CD4-positive, alpha-beta T cell treated with Interleukin-17A for 4 hours (primary cell): ENCODE measurements at places on chromosomes 13 and 19.
A peak's percentile ranks its signal among the peaks of the same experiment; 100 is the strongest.

GRCh38 chr13:54758795-54759194 lies 1730.2 kb downstream of the OLFM4 start:
- DNase-seq = no peak

GRCh38 chr13:97018029-97018819 lies 23.9 kb upstream of the OXGR1 start:
- peak; percentile 8 for DNase-seq

- no peak for DNase-seq
Measured at GRCh38 chr13:42709276-42709675, 72.1 kb upstream of the FAM216B start.

DNA sequence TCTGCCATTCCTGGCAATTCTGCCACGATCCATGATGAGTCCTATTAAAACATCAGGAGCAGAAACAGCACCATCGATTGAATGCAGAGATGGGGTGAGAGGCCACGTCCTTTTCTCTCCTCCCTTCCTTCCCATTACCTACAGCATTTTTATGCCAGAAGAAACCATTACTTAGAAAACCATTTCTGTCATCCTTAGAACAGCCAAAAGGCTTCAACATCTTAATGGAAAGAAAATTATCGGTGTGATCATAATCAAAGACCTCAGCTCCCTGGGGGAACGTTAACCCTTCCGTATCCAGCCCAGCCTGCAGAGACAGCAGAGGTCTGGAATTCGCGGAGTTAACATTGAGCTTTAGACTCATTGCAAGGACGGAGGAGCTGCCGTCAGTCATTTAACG lies 56.0 kb upstream of the SIAH3 start:
- no peak for DNase-seq

DNA sequence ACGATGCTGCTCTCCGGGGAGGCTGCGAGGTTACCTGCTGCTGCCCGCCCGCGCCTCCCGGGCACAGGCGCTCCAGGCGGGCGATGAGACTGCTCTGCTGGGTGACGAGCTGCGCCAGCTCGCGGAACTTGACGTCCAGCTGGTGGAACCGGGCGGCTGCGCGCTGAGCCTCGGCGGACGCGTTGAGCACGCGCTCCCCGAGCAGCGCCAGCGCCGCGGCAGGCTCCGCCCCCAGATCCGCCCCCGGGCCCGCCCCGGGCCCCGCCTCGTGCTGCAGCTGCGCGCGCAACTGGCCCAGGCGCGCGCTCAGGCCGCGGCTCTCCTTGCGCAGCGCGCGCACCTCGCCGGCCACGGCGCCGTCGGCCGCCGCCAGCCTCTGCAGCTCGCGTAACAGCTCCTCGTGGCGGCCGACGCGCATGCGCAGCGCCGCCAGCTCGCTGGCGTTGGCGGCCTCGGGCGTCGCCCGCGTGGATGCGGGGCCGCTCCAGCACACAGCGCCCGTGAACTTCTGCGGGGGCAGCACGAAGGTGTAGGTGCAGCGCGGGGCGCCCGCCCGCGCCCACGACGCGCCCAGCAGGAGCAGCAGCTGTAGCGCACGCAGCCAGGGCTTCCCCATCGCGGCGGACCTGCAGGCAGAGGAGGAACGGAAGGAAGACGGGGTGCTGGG lies 6.4 kb downstream of the ANGPTL6 start:
- DNase-seq = peak; percentile 90

GRCh38 chr13:30608364-30608763 lies 9.4 kb upstream of the USPL1 start:
- DNase-seq = no peak

- no peak for DNase-seq
Measured at GRCh38 chr19:48968813-48969218, 3.7 kb downstream of the FTL start.

GRCh38 chr13:99386911-99387788 lies 80.0 kb upstream of the GPR183 start:
- DNase-seq = peak; percentile 95

DNA sequence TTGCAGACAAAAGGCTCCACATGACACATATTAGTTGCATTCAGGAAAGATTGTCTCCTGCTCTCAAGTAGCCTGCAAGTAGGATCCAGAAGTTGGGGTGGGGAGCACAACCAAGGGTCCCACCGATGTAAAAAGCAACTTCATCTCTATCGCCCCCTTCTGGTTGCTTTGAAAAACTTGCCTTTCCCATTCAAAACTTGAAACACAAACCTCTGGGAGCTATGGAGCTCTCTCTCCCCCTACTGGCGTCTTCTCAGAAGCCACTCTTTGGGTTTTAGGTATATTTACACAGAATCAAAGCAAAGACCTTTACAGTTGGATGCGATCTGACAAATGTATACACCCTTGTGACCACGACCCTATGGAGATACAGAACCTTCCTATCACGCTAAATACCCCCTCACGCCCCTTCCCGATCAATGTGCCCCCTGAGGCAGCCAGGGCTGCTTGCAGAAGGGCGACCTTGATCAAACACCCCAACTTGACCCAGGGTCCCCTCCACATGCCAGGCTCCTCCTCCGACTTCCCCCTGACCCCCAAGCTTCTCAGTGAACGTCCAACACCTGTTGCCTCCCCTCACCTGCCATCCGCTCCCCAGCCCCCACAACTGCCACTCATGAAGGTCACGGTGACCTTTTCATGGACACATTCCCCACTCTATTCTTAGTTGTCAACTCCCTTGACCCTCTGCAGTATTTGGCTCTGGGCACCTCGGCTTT lies 10.1 kb downstream of the NOSIP start:
- peak; percentile 80 for DNase-seq

GRCh38 chr19:35027851-35028599 lies 2.2 kb upstream of the SCN1B start:
- no peak for DNase-seq

DNA sequence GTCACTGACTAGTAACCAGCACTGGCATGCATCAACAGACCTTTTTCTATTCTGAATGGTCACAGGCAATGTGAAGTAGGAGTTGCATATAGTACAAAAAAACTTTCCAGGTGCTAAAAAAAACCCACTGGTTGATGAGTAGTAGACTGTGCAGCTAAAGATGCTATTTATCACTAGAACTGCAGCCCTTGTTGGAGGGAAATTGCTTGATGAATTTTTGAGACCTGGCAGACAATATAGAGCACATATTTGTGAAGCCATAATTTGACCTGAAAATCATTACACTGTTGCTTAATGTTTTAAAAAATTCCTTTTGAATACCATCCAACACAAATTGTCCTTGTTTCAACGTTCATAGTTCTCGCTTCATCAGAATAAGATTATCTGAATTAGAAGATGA lies 441.0 kb downstream of the KLF12 start:
- no peak for DNase-seq

- no peak for DNase-seq
Measured at GRCh38 chr13:39565036-39565949, 37.7 kb downstream of the LHFPL6 start.

DNA sequence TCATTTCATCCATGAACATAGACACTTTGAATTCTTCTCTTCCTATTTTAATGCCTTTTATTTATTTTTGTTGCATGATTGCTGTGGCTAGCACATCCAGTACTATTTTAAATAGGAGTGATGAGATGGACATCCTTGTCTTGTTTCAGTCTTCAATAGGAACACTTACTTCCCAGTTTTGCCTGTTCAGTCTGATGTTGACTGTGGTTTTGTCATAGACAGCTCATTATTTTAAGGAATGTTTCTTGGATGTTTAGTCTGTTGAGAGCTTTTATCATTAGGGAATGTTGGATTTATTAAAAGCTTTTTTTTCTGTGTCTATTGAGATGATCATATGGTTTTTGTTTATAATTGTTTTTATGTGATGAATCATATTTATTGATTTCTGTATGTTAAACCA lies 586.6 kb downstream of the SLITRK1 start:
- no peak for DNase-seq

- no peak for DNase-seq
Measured at GRCh38 chr13:22276616-22277015, 605.7 kb downstream of the FGF9 start.

DNA sequence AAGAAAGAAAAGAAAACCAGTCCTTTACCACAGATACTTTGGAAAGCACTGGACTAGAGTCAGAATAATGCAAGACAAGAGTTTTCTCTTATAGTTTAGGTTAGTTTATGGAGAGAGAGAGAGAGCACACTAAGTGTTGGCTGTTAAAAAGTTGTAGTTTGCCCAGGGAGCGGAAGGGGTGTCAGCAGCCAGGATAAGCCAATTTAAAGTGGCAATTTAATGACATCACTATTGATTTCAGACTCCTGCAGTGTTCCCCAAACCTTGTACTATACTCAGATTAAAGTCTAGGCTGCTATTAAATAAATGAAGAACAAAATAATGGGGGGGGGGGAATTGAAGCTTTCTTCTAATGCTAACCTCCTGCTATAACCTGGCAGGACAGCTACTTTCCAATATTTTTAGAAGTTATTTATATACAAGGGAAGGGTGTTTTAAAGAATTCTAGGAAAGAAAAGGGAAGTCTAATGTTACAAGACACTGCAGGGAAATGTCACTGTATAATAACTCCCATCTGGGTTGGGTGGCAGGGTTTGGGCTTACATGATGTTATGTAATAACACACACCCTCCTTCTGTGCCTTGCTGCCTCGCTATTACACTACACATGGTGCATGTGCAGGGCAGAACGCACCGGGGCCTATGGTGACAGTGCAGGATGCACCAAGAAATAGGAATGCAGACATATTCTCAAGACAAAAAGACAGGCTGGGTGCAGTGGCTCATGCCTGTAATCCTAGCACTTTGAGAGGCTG lies 19.9 kb downstream of the TPT1 start:
- DNase-seq = no peak

GRCh38 chr13:111158136-111158805 lies 43.2 kb downstream of the ARHGEF7 start:
- DNase-seq = no peak

DNA sequence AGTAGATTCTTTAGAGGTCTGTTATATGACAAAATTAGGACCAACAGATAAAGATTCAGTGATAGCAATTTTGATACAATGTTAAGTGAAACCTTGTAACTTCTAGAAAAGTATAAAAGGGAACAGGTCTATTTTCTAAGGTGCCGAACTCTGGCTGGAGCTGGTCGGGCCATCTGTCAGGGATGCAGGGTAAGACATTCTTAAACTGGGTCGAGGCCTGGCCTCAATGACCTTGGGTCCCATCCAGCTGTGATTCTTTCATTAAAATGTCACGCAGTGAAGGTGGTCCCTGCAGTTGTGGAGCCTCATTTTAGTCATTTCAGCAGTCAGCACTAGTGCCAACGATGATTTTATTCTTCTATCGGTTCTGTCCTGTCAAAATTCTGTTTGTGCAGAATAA lies 271.9 kb upstream of the SPRY2 start:
- no peak for DNase-seq

DNA sequence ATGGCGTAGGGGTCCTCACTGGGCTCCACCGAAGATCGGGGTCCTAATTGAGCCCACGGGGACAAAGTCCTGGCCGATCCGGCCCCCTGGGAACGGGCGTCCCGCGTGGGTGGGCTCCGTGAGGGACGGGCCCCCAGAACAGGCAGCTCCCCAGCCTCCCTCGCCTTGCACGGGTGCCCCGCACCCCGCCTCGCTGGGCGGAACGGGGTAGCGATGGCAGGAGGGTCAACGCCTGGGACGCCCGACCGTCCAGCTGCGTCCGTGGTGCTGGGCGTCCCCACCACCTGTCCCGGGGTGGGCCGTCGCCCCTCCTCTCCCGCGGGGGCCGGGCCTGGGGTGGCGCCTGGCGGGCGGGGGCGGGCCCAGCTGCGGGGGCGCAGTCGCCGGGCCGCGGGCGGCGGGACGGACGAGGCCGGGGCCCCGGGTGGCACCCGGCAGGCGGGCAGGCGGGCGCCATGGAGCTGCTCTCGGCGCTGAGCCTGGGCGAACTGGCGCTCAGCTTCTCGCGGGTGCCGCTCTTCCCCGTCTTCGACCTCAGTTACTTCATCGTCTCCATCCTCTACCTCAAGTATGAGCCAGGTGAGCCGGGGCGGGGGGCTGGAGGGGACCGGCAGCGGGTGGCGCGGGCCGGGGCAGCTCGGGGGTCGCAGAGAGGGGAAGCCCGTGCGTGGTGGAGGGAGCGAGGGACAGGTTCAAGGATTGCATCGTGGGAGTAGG lies at the start of gene TMEM38A:
Gene TMEM38A (plus strand): TSS at position 377 of the 717 bp plus-strand sequence. CDS start 79 bp downstream, at position 456.
- peak; percentile 61 for DNase-seq

DNA sequence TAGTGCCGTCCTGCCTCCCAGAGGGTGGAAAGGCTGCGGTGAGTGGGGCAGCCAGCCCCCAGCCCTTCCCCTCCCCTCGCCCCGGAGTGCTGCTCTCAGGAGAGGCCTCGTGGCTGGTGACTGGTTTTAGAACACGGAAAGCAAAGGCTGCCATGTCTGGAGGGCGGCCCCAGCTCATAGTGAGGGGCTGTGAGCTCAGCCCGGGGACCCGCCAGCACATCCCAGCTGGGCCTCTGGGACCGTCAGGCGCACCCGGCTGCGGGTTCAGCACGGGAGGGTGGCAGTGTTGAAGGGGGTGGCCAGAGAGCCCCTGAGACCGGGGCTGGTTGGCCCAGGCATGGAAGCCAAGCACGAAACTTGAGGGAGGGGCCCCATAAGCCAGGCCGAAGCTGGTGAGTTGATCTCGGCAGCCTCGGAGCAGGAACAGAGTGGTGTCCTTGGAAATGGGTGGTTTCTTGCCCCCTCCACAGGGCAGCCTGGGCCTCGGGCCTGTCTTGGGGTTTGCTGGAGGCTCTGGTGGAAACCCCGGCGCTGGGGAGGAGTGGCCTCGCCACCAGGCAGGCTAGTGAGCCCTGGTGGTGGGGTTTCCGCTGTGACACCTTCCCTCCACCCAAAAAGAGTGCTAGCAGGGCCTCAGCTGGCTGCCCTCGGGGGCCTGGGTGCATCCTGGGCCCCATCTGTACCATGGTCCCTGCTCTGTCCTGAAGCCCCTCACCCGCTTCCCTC lies 157.7 kb downstream of the KDM4B start:
- no peak for DNase-seq

GRCh38 chr19:49064768-49065611 lies at the start of gene NTF4:
NTF4 (minus strand) TSS chr19:49064818; CDS start chr19:49061997, 2,821 bp downstream.
- peak; percentile 8 for DNase-seq

GRCh38 chr19:7287722-7288121 lies 6.5 kb downstream of the INSR start:
- DNase-seq = no peak

DNA sequence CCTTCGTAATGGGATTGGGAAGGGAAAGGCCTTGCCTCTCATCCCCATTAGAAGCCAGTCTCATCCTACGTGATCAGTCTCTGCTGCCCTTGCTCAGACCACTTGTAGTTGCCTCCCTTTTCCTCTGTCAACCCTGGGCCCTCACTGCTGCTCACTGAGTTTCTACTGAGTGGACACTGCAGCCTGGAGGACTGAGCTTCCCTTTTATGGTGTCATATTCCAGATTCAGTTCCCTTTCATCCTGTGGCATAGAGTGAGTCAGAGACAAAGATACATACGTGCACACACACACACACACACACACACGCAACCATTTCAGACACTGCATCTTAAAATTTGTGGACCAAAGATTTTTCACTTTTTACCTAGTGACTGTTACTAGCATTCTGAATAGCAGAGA lies 56.6 kb downstream of the COG3 start:
- no peak for DNase-seq

- no peak for DNase-seq
Measured at GRCh38 chr13:94236872-94237271, 242.6 kb downstream of the DCT start.
